ENCODE measurements at places on chromosomes 6 and 20. TPM values are rescaled to one million over a fixed set of nuclear protein-coding genes. Genes with fewer than 3 reads are reported as not detected.
A peak's percentile ranks its signal among the peaks of the same experiment; 100 is the strongest.

DNA sequence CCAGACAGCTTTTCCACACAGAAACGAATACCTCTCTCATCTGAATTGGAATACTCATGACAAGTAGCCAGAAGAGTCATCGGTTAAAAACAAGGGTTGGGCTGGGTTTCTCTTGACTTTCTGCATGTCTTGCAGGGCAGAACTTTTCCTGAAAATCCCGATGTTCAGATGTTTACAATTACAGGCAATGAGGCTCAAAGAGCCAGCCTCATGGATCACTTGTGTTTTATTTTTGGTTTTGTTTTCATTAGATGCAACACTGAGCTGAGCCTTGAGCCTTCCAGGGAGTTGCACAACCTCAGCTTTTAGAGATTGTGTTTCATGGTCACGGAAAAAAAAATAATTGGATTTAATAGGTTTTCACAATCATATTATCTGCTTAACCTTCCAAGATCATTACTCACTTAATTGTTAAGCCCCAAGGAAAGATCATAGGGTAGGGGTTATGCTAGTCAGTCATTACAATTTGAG, 288.1 kb upstream of the PRDM1 start:
- no peak for DNase-seq

DNA sequence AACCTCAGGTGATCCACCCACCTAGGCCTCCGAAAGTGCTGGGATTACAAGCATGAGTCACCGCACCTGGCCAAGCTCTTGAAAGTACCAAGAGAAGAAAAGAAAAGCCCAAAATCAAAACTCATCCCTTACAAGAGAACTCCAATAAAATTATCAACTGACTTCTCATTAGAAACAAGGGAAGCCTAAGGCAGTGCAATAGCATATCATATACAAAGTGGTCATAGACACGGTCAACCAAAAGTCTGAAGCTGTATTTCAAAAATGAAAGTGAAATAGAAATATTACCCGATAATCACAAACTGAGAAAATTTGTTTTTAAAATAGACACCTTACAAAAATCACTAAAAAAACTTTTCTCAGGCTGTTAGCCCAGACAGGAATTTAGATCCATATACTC, 1321.1 kb upstream of the GJE1 start:
- DNase-seq = no peak

- DNase-seq = peak; percentile 47
These were observed 157.5 kb downstream of the GRM4 start for GRCh38 chr6:33988121-33989015.

DNA sequence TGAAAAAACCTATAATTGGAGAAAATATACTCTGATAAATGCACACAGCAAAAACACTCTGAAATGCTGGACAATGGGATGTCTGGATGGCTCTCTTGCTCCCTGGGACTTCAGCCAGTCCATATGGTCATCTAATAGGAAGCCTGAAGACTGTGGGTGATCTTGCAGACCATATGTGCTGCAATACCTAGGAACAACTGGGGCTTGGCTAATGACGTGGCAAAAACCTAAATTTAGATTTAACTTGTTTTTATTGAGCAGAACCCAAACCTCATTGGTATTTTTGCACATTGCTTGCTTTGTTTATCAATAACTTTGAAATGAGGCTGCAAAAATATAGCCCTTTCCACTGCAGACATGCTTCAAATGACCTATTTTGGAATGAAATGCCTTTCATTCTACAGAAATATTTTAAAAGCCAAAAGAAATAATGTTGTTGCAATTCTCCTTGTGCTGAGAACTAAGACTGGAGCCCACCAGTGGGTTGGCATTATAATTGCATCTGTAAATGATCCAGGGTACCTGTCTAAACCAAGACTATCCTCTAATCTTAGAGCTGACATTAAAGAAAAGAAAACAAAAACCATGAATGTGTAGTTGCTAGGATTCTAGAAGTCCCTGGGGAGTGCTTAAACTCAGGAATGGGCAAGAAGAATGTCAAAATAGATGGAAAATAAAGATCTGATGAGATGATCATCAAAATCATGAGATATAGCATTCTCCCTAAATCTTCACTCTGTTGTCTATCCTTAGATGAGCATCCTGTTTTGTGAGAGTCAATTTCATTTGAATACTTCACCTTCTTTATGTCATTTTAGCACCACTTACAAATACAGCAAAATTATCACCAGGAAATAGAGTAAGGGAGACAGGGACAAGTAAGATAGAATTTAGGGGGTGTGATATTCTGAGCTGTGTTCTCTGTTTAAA, 152.1 kb upstream of the RIMS1 start:
- no peak for DNase-seq

DNA sequence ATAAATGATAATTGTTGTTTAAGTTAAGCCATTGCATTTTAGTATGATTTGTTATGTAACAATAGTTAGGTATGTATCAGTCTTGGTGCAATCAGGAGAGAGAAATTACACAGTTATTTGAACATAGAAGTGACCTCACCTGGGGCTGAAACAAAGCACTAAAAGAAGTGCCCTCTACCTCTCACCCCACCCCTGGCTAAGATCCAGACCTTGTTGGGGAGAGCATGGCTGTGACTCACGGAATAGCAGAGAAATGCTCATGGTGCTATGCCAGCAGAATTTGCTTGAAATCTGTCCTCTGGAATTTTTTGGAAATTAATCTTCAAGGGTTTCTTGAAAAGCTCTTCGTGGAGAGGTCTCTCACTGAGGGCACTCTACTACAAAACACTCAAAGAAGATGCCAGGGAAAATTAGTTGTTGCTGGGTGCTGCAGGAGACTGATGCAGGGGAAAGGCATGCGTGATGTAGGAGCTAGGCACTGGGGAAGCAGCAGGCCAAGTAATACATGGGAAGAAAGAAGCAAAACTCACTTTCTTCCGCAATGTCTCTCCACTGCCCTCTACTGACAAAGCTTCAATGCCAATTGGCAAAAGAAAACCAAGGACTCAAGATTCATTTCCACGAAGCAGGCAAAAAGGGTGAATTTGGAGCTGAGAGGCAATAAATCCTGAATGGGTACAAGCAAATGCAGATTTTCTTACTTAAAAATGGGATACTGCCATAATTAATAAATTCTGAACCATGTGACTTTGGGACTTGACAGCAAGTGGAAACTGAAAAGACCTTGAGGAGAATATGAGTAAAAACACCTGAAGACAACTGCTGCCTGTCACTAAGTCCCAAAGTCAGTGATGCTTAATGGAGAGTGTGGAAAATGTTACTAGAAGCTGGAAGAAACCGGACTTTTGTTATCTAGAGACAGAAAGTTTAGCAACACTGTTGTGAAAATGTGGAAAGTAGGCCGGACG, 136.3 kb upstream of the ZNF184 start:
- no peak for DNase-seq

- DNase-seq = no peak
These were observed 62.0 kb downstream of the ARID1B start for GRCh38 chr6:156839129-156839528.

The ADGRB3 gene
- 6.7 TPM for total RNA-seq

The DAAM2 gene
- total RNA-seq = 23.0 TPM

The ZSCAN16 gene
- 9.9 TPM for total RNA-seq

Measured in ureter (tissue), 1 donor.